Right cardiac atrium (tissue), 5 donors: ENCODE measurements at places on chromosomes 5 and 9. TPM values are rescaled to one million over a fixed set of nuclear protein-coding genes. Genes with fewer than 3 reads are reported as not detected.

DNA sequence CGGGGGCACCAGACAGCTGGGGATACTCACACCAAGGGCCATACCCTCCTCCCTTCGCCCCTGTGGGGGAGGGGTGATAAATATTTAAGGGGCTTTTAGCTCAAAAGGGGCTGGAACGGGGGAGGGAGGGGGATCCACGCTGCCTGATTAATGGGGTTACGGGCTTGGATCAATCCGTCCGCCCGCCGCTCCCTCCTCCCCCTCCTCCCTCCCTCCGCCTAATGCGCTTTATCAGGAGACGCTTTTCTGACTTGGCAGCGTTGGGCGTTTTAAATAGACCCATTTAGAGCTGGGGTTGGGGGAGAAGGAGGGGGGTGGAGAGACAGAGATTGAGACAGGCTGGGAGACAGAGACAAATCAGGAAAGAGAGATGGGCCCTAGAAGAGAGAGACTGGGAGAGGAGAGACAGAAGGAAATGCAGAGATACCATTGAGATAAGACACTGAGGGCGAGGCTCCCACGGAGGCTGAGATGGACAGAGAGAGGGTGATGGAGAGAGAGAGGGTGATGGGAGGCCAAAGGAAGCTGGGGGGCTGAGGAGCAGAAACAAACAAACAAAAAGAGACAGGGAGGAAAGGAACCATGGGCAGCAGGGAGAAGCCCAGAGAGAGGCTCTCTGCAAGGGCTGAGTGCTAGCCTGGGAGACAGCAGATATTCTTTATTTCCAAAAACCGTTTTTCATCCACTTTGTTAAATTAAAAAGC is 10.3 kb downstream of the CNTFR start:
- peak; percentile 81 for DNase-seq

- DNase-seq, result no peak
These were observed 53.1 kb downstream of the SLC44A1 start for GRCh38 chr9:105297442-105298075.

DNA sequence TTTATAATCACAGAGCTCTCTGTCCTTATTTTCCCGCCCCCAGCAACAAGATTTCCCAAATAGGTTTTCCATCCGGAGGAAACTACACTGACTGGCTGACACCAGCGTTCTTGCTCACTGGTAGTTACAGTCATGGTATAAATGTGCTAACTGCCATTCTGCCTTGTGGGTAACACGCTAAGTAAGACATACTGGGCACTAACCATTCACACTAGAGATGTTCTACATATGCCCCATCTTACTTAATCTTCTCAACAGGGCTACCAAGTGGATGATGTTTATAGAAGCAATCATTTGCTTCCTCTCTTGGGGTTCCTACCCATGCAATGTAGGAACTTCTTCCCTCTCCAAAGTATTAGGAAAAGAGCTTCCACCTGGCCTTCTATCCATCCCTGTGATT is 111.5 kb downstream of the SUSD1 start:
- DNase-seq, result no peak

- DNase-seq, result no peak
These were observed 8.2 kb downstream of the AP3B1 start for GRCh38 chr5:78286290-78286689.

The CTSL gene
- 144 TPM for total RNA-seq

DNA sequence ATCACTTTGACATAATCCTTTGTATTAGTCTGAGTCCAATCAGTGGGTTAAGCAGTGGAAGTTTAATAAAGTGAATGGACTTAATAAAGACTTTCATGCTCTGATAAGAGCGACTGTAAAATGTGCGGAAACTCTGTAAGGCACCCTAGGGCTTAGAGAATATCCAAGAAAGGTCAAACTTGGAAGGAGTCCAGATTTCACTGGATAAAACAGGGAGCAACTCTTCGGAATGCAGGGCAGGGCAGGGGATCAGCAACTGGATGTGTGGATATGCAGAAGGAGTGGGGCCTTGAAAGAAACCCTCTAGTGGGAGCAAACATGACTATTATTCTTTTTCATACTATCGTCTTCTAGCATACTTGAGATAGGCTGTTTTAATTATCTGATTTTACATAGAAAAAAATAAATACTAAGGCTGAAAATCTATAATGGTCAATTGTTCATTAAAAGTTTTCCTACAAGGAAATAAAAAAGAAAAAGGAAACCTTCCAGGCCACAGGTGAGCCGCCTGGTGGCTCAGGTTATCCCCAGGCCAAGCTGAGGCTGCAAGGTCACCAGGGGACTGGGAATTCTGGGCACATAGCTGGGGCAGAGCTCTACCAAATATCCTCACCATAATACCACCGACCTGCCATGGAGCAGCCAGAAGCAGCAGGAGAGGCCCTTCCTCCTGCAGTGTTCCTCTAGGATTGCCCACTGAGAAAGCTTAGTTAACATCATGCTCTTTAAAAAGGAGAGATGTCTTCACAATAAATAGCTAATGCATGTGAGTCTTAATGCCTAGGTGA is 46.3 kb upstream of the CCDC112 start:
- no peak for DNase-seq

GRCh38 chr5:1003296-1003937 is 5.2 kb upstream of the NKD2 start:
- no peak for DNase-seq

DNA sequence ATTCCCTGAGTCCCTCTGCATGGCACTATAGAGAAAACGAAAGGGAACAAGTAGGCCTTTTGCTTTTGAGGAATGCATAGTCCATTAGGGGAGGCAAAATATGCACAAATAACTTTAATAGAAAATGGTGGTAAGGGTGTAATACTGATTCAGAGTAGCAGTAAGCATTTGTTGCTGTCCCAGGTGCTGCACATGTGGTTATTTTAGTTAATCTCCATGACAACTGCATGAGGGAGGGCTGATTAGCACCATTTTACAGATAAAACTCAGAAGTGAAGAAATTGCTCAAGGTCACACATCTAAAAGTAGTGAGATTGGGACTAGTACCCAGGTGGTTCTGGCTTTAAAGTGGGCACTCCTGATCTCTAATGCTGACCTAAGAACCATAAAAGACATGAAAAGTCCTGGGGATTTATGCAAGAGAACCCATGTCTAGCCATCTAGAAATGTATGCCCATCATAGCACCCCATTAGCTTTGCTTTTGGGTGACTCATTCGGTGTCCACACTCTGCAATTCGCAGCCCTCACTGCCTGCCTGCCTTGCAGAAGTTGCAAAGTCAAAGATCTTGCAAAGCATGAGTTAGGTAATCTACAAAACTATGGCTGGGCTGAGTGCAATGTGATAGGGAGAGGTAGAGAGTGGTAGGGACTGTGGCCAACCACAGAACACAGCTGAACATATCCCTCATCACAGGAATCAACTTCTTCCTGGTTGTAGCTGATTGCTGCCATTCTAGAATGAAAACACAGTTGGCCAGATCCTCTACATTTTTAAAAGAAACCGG is 195.2 kb downstream of the PTTG1 start:
- DNase-seq, result no peak

GRCh38 chr9:77616191-77616590 is 31.9 kb downstream of the GNA14 start:
- no peak for DNase-seq

DNA sequence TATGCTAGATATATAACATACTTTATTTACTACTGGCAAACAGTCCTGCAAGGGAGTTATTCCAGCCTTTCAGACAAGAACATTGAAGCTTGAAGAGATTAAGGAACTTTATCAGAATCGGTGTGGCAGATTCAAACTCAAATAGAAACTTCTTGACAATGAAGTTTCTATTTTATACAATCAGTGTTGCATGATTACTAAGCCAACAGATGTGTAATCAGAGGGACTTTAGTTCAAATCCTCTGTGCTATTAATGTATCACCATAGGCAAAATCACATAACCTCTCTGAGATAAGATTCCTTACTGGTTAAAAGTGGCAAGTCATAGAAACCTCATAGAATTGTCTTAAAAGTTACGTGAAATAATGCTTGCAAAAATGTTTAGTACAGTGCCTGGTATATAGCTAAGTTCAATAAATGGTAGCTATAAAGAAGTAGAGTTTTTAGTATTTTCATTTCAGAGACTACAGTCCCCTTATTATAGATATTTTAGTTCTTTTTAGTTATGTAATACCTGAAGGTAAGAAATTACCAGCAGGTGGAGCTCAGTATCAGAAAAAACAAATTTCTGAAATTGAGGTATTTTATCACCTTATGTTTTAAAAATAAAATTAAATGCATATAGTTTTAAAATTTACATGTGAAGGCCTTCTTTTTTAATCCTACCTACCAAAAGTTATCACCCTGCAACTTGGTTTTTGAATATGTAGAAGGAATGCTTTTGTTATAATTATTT is 172.1 kb downstream of the FER start:
- DNase-seq, result no peak

The BRD3 gene
- 30.3 TPM for total RNA-seq

DNA sequence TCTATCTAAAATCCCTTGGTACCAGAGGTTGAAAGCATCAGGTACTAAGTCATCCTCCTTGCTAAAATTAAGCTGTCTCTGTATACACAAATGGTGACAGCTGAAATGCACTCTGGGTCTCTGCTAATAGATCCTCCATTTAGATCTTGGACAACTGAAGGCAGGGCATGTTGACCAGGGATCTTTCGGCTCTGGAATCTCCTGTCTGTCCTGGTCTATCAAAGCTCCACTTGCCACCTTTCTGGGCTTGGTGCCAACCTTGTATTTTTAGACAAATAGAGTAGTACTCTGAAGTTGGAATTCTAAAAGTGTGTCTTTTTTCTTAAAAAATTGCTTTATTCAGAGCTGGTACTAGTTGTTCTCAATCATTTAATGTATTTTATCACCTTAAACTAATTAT is 135.2 kb upstream of the HMHB1 start:
- no peak for DNase-seq

GRCh38 chr9:38700695-38701094 is 19.2 kb downstream of the FAM240B start:
- no peak for DNase-seq

GRCh38 chr5:158899211-158899610 is 200.5 kb downstream of the EBF1 start:
- DNase-seq, result no peak

- no peak for DNase-seq
These were observed 28.6 kb upstream of the CTNNA1 start for GRCh38 chr5:138724470-138725146.

- DNase-seq, result peak; percentile 24
These were observed 1.5 kb downstream of the PAPPA start for GRCh38 chr9:116154976-116155697.

The ACTBL2 gene
- not detected for total RNA-seq

The ANKRD20A1 gene
- 8.7 TPM for total RNA-seq

DNA sequence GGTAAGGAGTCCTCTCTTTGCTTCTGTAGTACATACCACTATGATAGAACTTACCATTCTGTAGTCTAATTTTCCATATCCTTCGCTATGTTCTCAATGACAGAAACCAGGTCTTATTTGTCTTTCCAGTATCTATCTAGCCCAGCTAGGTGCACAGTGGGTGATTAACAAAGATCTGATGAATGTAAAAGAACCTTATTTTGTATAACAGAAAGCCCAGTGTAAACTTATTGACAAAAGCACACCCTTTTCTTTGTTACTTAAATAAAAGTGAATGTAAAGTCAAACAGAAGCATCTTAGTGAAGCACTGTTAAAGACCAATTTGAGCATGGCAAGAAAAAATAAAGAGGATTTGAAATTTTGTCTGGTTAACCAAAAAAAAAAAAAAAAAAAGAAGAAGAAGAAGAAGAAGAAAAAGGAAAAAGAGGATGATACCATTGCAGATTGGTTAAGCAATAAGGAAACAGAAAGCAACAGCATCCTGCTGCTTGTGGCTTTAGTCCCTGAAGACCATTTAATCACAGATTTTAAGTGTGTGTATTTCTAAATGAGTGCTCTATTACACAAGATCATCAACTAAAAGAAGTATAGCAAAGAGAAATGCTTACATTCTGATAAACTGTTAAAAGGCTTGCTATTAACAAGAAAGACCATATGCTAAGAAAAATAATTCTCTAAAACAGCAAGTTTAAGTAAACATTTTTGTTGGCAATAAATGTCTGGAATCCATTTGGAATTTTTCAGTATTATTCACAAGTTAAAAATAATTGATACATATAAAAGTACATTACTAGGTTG is 21.2 kb downstream of the MEGF9 start:
- no peak for DNase-seq

The RELL2 gene
- total RNA-seq, result 1.4 TPM

The ZBED3 gene
- total RNA-seq, result 12.5 TPM

GRCh38 chr5:156624686-156625085 is 225.4 kb upstream of the PPP1R2B start:
- DNase-seq, result no peak

DNA sequence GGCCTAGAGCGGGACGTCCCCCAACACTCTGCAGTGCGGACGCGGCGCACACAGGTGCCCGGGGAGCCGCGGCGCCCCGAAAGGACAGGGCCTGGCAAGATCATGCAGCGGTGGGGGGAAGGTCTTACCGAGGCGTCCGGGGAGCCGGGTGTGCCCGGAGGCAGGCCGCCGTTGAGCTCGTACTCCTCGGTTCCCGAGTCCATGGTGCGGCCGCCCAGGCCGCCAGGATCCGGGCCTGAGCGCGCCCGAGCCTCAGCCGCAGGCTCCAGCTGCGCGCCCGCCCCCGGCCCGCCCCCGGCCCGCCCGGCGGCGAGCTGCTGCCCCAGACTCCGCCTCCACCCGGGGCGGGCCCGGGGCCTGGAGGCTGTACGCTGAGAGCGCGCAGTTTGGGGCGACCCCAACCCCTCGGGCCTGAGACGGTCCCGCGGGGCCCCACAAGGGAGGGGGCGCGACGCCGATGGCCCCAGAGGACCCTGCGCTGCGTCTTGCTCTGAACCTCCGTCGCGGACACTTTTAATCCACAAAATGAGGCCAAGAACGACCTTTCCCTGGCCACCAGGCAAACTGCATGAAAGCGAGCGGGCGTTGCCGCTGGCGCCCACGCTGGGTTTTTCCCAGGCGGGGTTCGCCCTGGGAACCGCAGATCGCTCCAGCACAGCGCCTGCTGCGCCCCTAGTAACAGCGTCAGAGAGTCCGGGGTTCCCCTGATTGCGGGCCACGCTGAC is at the start of gene NINJ1:
Gene NINJ1 (minus strand): TSS at position 237 of the 725 bp plus-strand sequence. CDS start 34 bp downstream, at position 203.
- DNase-seq, result peak; percentile 77

DNA sequence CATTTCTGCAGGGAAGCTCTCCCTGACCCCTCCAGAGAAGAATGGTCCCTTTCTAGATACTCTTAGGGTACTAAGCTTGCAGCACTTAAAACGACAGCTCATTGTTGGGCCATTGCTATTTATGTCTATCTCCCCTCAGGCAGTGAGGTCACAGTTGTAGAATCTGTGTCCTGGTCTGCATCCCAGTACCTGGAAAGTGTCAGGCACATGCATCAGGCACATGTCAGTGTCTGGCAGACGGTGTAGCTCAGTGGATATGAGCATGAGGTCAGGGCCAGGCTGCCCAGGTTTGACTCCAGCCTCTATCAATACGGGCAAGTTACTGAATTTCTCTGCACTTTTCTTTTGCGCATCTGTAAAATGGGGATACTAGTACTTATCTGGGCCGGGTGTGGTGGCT is 22.2 kb upstream of the EEIG1 start:
- no peak for DNase-seq

- no peak for DNase-seq
These were observed 146.2 kb downstream of the COX7C start for GRCh38 chr5:86763929-86764328.

DNA sequence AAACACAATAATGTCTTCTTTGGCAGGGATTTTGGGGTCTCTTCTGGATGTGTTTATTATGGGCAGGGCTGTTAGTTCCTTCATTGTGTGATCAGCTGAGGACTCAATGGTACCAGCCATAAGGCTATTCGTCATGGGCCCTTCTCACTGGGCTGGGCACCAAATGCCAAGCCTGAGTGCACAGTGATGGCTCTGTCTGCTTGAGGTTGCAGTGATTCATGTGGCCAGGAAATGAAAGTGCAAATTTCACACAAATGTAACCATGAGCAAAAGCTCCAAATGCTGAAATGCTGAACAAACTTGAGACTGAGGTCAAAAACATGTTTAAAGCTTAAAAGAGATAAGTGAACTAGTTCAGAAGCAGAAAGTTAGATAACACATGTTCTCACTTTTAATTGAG is 191.0 kb downstream of the TARS1 start:
- DNase-seq, result no peak

The TRMT10B gene
- 5.3 TPM for total RNA-seq
